ENCODE measurements at places on chromosomes 7 and 10.

GRCh38 chr7:42650171-42650570, 261.7 kb downstream of the C7orf25 start:
- no peak for DNase-seq

GRCh38 chr7:80467069-80467468, 44.8 kb downstream of the GNAT3 start:
- DNase-seq = no peak

DNA sequence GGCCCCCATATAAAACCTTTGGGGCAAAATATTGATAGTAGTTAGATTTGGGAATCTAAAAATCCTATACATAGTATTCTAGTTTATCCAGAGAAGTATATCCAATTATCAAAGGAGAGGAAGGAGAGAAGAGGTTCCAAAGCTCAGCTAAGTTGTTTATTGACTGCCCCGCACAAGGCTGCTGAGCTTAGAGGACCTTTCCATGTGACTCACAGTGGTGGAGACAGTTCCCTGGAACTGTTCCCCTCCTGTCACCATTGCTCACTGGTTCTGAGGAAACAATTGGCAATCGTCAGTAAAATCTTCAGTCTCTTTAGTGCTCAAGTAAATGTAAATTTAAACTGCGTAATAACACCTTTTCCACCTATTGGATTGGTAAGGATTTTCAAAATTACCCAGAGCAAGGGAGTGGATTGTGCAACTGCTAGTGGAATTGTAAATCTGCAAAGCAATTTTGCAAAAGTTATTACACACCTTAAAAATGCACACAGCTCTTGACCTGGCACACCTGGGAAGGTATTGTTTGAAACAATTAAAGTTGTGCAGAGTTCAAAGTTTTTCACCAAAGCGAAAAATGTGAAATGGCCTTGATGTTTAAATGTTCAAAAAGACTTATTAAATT, 63.1 kb downstream of the EEPD1 start:
- no peak for DNase-seq

- no peak for DNase-seq
These were observed 266.3 kb downstream of the AHR start for GRCh38 chr7:17564678-17565212.

DNA sequence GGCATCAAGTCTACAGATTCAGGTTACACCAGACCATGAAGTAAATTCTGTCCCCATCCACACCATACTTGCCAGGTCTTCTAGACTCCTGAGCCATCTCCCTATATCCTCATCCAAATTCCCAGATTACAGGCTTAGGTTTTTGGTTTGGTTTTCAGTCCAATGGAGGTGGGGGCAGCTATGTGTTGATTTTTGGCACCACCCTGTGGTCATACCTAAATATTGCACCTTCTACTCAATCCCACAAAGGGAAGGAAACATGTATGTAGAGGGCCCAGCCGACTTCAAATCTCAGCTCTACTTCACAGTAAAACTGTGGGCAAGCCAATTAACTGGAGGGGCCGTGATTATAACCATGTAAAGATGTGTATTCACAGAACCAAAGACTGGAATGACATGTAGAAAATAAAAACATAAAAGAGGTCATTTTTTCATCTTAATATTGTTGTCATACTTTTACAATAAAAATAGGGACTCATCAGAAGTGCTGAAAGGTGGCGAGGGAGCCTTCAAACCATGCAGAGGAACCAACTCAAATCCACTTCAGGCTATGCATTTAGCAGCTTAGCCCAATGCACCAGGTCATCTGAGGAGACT, 19.8 kb downstream of the ERCC6 start:
- DNase-seq = peak; percentile 20

GRCh38 chr10:110723224-110723891, 79.2 kb downstream of the RBM20 start:
- DNase-seq = no peak

DNA sequence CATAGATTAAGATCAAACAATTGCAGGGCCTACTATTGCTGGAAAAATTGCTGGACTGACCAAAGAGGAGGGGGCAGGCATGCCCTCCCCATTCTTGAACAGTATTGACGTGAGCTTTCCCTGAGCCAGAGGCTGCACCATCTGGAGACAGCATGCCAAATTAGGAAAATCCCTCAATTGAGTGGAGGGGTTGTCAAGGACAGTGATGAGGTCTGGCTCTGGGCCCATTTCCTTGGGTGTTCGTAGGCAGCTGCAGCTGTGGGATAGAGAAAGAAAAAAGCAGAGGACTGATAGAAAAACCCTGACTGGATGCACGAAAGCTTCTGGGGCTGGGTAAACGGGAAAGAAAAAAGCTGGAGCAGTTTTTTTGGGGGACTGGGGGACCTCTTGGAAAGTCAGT, 22.8 kb upstream of the ORC5 start:
- DNase-seq = no peak

- DNase-seq = no peak
These were observed 58.5 kb downstream of the CLRN3 start for GRCh38 chr10:127834221-127834620.
